ENCODE measurements at places on chromosomes 1 and 21.
A peak's percentile ranks its signal among the peaks of the same experiment; 100 is the strongest.

DNA sequence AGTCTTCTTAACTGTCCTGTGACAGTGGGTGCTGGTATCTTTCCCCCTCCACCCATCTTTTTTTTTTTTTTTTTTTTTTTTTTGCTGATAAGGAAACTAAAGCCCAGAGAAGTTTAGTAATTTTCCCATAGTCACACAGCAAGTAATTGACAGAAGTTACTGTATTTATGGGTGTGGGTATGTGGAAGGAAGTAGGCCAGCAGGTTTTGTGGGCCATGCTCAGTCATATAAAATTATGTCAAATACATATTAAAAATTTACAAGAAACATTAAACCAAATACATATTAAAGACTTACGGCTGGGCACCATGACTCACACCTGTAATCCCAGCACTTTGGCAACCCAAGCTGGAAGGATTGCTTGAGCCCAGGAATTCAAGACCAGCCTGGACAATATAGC, 51.5 kb downstream of the KAZN start:
- no peak for DNase-seq

- DNase-seq = peak; percentile 14
Measured at GRCh38 chr21:38219049-38219628, 37.7 kb upstream of the KCNJ15 start.

DNA sequence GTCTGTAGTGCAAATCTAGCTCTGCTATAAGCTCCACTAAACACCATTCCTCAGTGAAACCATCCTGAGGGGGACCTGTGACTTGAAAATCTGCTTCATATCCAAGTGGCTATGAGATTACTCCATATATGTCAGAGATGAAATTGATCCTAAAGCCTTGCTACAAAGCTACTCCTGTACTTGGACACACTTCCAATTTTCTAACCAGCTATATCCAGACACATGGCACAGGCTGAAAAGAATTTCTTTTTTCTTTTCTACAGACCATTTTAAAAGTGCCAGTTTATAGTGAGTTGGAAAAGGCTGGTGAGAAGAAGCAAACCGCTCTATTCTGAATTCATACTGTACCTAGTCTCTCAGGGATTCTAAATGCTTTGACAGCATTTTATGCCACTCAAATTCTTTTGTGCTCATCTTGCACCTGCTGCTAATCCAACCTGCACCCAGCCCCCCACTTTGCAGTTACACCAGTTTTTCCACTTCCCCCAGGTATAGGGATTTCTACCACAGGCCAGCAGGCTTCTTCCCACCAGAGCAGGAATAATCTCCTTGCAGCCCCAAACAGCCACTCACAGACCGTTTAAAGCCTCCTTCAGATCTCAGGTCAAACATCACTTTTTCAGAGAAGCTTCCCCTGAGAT, 112.5 kb downstream of the RERE start:
- DNase-seq = no peak

GRCh38 chr21:43306391-43306790, 120.5 kb downstream of the SIK1 start:
- DNase-seq = no peak

DNA sequence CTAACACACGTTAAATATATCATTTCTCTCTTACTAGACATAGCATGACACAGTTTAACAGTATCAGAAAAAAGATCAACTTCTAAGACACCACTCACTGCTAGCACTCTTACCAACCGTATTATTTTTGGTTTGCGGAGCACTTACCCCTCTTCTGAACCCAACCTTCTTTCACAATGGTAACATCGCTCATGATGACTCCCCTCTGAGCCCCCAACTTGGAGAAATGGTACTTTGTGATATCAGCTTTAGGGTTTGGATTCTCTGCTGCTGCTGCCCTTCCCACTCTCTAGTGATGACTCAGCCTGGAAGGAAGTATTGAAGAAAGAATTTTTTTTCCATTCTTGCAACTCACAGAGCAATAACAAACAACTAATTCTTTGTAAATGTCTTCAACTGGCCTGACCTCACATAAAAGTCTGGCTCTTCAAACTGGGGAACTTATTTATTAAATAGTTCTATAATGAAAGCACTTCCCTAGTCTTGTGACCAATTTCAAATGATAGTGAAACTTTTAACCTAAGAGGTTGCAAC, 7.0 kb downstream of the AKT3 start:
- no peak for DNase-seq

DNA sequence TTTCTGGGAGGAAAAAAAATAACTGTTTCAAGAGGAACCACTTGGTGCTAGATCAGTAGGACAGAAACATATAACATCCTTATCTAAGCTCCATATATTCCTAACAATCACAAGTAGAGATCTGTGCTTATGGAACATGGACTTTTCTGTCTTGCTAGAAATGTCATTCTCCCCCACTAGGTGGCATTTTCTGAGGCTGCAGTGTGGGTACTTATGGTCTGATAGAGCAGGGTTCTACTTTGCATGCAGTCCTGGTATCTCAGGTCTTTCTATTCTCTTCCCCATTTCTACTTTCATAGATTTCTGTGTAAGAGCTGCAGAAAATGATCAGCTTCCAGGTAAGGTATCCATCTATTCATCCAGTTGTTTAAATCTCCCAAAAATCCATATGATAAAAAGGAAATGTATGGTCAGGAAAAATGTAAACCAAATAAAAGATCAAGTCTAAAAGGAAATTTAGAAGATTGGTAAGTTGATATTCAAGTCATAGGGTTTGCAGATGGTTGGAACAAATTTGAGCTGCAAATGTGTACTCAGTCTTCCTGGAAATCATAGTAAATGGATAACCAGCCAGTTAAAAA, 1.5 kb downstream of the ZNF684 start:
- peak; percentile 28 for DNase-seq

GRCh38 chr1:17438318-17439249, 893 bp downstream of the RCC2 start:
- peak; percentile 53 for DNase-seq

DNA sequence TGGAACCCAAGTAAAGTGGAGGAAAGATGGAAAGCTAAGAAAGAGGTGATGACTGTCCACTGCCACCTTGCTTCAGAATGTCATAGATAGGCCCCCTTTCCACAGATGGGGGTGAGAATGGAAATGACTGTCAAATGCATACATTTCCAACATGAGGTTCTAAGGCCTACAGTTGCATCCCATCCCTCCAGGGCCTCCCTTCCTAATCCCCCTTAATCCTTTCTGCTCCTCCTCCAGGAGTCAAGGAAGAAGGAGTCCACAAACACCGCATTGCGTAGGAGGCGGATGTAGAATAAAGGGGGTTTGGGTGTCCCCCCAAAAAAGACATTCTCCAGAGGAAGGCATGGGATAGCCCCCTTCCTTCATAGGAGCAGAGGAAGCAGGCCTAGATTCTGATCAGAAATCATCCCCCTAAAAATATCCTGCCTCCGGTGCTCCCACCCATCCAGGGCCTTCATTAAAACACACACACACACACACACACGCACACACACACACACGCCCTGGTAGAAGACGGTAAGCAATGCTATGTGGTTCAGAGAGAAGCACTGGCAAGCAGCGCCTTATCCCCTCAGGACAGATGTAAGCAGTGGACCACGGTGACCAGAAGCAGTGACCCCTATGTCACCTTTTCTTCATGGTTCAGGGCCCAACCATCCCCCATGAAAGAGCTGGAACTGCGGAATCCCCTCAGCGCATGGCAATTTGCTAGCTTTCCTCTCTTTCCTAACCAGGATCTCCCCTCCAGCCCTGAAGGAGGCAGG, 2.0 kb downstream of the SV2A start:
- no peak for DNase-seq

GRCh38 chr1:38908821-38909220, 27.4 kb upstream of the GJA9 start:
- DNase-seq = no peak

GRCh38 chr1:172238965-172239364, 181.5 kb upstream of the C1orf105 start:
- no peak for DNase-seq

DNA sequence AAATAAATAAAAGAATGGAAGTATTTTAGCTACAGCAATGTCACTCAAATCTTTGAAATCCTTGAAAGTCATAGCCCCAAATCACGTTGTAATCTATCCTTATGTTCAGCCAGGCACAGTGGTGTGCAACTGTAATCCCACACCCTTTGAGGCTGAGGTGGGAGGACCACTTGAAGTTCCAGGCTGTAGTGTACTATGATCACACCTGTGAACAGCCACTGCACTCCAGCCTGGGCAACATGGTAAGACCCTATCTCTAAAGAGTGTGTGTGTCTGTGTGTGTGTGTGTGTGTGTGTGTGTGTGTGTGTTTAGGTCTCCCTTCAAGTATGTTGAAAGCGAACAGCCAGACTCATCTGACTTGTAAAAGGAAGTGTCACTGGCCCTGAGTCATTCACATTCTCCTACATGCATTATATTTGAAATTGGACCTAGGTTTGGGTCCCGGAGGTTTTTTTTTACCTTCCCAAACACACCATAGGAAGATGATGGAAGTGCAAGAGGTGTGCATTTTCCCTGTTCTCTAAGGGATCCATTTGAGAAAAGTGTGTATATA, 50.1 kb downstream of the ZNF281 start:
- DNase-seq = no peak

GRCh38 chr1:90724926-90725656, 8.0 kb upstream of the BARHL2 start:
- DNase-seq = no peak

DNA sequence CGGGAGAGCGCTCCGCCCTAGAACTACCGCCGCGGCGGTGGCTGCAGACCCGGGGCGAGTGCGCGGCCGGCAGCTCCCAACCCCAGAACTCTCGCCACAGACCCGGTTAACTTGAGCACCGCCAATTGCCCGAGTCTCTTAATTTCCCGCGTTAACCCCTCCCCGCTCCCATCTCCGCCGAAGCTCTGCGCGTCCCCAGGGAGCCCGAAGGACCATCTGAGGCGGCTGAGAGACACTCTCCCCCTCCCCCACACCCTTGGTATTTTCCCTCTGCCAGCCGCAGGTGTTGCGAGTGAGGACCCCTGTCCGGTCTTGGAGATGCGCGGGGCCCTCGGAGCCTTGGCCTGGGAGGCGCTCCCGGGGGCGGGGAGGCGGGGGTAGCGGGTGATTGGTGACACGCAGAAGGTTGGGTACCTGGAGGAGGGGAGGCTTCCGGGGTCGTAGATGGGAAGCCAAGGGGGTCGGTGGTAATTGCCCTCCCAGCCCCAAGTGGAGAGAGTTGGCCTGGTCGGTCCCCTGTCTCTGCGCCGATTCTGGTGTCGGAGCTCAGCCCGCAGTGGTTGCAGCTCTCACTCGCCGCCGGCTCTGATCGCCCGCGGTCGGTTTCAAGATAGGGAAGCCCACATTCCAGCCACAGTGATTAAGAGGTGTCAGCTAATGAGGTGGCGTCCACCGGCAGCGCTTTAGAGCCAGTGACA, 858 bp upstream of the SUSD4 start:
- no peak for DNase-seq

GRCh38 chr1:3092530-3092929, 23.5 kb downstream of the PRDM16 start:
- no peak for DNase-seq

DNA sequence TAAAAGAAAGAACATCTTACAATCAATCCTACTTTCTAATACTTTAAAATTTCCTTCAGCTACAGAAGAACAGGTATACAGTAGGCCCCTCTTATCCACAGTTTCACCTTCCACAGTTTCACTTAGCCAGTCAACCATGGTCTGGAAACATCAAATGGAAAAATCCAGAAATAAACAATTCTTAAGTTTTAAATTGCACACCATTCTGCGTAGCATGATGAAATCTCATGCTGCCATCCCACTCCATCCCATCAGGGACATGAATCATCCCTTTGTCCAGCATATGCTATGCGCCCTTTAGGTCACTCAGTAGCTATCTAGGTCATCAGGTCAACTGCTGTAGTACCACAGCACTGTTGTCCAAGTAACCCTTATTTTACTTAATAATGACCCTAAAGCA, 67.7 kb downstream of the HSF2BP start:
- no peak for DNase-seq

DNA sequence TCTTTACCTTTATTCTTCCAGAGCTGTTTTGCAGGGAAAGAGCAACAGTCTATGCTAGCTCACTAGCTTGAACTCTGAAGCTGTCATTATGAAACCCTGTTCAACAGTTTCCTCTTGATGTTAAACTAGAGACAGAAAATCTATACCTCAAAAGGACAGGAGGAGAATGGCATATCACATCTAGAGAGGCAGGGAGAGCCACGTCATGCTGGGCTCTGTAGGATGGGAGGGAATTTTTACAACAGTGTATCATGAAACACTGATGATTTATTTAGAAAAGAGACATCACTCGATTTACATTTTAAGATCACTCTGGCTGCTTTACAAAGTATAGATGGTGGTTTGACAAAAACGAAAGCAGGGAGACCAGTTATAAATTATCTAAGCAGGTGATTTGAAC, 224.9 kb upstream of the COA6 start:
- no peak for DNase-seq

- no peak for DNase-seq
Measured at GRCh38 chr1:194809665-194810064, 1623.3 kb upstream of the B3GALT2 start.

DNA sequence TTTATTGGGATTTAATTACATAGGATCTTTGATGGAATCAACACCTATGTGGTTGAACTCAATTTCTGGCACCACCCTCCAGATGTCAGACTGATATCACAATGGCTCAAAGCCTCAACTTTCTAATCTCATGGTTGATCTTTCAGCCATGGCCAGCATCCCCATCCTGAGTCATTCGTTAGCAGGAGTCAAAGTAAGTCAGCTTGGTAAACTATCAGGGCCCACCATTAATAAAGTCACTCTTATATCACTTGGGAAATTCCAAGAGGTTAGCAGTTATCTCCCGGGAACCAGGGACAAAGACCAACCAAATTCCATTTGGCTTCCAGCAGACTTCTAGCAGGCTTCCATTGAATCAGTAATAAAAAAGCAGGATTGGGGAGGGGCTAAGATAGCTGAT, 50.7 kb upstream of the TNFSF4 start:
- no peak for DNase-seq

DNA sequence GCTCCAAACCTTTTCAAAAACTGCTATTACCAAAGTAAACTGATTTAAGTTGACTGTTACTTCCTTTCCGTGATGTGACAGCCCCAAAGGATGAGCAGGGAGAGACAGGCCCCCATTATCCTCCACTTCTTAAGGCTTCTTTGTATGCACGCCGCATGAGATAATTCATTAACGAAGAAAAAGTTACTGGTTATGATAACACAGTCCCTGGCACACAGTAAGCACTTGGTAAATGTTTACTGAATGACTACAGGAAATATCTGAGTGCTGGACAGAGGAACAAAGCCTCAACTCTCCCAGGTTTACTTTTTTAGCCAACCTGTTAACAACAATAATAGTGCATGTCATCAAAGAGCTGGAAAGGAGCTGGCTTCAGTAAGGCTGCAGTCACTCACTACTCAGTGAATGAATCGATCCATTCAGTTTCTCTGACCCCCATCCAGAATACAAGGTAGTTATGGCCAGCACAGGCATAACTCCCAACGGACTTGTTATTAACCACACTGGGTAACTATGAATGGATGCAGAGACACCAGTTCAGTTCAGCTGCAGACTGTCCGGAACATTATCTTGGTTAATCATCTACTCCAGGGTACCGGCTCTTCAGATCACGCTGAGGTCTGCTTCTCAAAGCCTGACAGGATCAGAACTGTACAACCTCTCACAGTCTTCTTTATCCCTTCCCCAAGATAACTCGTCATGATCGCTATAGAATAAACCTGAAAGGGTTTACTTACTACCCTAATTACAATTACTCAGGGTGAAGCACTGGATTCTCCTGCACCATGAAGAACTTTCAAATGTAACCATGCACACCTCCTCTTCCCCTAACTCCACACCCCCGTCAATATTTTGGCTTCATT, 58.3 kb downstream of the TGFBR3 start:
- DNase-seq = no peak

Measured in GM12892 (cell line).